BE2C (cell line): ENCODE measurements at places on chromosomes 4 and X.

DNA sequence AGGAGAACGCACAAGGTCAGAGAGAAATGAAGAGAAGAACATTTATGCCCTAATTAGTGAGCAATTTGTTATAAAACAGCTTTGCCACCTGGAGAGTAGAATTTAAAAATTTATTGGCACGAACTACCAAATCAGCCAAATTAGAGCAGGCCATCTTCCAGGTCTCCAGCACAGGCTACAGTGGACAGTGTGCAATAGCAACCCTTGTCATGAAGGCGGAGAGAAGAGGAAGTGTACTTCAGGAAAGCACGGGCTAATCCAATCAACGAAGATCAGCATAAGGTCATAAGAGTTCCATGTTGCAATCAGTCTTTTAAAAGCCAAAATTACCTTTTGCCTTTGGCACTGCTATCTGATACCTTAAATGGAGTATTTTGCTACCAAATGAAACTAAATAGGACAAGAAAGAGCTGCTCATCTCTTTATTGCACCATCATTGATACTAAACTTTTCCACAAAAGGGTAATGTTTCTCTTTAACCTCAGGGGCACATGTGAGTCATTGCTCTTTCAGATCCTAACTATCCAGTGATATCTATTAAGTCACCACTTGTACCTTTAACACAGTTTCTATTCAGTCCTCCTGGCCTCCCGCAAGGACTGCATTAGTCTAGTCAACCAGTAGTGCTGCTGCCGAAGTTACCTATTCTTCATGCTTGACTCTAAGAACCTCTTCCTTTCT is 19.9 kb downstream of the ANK2 start:
- no peak for DNase-seq

- no peak for DNase-seq
Measured at GRCh38 chrX:134562002-134562401, 96.3 kb downstream of the PLAC1 start.

DNA sequence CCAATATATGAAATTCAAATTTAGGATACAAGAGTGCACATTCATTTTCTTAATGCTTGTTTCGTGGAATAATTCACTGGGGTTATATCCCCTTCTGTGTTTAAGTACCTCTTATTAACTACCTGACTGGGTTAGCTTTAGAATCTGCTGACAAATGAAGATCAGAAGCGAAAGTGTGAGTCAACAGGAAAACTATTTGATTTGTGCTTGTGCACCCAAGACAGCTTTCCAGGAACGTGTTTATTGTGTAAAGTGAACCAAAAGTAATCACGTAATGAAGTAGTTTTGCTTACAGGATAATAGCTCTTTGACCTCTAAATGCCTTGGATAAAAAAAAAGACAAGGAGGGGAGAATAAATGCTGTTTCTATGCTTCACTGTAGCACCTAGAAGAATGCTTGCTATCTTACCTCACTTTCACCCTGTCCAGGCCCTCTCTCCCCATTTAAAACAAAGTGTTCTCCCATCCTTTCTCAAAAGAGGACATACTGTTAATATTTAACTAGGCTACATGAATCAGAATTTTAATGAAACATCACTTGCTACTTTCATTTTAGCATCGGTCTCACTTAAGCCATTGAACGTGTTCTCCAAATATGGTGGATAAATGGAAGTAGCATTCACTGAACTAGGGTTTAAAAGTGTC is 141.9 kb downstream of the THOC2 start:
- DNase-seq: no peak

GRCh38 chrX:13374364-13374763 is 54.5 kb upstream of the ATXN3L start:
- DNase-seq: no peak

- DNase-seq: no peak
Measured at GRCh38 chr4:5199912-5200311, 148.6 kb downstream of the STK32B start.

GRCh38 chr4:185874516-185875230 is 62.7 kb upstream of the SORBS2 start:
- no peak for DNase-seq

DNA sequence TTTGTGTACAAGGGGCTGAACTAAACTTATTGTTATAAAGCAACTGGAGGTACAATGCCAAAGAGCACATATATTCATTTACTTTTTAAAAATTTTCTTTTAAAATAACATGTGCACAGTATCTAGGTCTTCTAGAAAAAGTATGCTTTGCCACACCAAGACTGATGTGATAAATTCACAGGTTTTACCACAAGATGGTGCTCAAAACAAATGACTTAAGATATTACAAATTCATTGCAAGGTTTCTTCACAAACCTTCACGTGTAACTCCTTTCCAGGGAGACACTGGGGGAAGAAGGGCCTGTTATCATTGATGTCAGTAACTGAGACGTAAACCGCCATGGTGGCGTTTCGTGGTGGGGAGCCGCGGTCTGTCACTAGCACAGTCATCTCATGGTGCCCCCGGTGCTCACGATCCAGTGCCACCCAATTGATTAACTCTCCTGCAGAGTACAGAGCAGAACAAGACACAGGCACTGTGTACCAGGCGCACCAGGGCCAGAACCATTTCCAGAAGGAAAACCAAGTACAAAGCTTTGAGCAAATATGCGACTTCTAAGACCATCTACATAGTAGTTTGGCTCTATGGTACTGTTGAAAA is 162.2 kb downstream of the DCHS2 start:
- DNase-seq: no peak

DNA sequence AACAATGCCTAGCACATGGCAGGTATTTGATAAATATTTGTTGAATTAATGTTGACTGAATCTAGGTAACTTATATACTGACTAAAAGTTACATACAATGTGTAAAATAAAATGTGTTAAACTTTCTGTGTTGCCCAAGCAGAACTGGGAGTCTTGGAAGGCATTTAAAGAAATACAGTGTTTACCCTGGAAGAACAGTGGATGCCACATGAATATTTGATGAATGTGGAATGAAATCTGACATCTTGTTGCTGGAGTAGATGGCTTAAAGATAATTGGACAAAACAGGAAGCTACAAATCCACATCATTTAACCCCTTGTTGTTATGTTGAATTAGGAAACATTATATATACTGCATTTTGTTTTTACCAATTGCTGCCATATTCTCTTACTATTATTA is 39.9 kb upstream of the SCOC start:
- no peak for DNase-seq

GRCh38 chrX:21493226-21493830 is 119.1 kb downstream of the CNKSR2 start:
- DNase-seq: peak; percentile 9

GRCh38 chrX:16472345-16472744 is 177.6 kb upstream of the S100G start:
- DNase-seq: no peak

DNA sequence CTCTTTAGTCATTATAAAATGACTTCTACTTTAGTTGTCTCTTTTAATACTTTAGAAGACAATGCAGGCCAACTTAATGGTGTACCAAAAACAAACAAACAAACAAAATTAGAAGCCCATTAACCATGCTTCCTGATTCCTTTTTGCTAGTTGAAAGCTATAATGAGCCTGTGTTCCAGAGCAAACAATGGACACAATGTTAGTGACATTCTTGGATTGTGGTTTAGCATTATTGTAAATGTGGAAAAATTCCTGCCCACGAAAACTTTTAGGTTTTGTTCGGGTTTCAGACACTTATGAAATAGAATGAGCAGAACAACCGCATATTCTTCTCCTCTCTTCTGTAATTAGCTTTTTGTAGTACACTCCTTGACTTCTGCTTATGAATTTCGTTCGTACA is 1682.7 kb upstream of the PCDH7 start:
- no peak for DNase-seq

DNA sequence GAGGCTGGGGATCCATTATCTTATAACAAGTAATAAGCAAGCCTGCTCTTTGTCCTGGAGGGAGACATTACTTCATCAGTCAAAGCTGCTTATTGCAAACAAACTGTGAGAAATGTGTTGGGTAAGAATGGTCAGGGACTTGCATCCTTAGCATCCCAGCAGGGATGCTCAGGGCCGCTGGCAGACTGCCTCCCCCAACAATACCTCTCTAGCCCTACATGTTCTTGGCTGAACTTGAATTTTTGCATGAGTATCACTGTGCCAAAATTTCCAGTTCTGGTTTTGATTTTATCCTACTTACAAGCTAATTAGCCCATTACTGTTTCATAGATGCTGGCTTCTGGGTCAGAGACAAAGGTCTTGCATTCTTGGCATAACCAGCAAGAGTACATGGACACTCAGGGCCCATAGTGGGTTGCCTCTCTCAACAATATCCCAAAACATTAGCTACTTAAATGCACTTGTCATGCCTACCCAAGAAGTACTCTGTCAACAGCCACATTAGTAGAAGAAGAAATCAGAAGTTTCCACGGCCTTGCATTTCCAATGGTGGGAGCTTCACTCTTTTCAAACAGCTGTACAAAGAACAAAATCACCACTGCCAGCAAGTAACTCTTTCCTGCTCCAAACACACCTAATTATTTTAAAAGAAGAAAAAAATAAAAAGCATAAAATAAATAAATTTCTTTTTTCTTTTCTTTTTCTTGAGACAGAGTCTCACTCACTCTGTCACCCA is 41.9 kb upstream of the NEUROG2 start:
- no peak for DNase-seq

DNA sequence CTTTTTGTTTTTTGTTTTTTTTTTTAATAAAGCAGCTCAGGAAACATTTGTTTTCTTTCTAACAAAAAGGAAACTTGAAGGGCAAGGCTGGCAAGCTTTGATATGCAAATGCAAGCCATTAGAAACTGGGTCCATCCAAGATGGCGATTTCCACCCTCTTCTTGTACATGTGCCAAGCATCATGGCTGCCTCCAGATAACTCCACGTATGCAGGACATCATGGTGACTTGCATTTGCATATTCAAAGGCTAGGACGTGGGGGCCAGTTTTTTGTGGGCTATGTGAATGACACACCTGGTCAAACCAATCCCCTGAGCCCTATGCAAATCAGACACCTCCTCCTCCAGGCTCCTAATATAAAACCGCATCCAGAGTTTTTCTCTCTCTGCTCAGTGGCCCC is 692.6 kb downstream of the FAM133A start:
- DNase-seq: no peak

DNA sequence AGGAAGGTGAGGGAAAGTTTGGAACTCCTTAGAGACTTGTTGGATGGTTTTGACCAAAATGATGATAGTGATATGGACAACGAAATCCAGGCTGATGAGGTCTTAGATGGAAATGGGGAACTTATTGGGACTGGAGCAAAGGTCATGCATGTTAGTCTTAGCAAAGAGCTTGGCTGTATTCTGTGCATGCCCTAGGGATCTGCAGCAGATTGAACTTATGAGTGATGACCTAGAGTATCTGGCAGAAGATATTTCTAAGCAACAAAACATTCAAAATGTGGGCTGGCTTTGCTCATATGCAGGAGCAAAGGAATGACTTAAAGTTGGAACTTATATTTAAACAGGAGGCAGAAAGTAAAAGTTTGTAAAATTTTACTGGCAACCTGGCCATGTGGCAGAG is 489.3 kb upstream of the DIPK2B start:
- DNase-seq: no peak

DNA sequence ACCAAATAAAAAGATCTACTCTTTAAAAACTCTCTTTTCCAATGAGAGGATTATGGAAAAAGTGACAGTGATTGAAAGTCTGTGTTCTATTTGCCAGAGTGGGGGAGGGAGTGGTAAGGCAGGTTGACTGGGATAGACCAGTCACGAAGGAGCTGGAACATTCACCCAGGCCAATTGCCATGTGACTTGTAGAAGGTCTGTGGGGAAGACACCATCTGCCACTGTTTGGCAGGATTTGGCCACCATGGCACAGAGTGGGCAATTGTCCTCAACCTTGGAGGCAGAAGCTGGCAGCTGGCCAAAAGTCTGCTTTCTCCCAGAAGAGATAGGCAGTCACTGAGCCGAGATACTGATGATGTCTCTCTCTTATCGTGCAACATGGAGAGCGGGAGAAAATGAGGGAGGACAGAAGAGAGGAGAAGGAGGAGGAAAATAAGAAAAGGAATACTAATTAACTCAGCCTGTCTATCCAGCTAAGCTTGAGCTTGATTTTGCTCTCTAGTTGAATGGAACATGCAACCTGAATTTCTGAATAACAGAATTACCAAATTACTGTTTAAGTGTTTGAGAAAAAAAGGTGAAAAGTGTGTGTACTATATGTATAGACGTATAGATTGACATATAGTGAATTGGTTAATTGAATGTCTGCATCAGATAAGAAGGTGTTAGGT is 267.1 kb downstream of the ARHGAP24 start:
- peak; percentile 92 for DNase-seq

DNA sequence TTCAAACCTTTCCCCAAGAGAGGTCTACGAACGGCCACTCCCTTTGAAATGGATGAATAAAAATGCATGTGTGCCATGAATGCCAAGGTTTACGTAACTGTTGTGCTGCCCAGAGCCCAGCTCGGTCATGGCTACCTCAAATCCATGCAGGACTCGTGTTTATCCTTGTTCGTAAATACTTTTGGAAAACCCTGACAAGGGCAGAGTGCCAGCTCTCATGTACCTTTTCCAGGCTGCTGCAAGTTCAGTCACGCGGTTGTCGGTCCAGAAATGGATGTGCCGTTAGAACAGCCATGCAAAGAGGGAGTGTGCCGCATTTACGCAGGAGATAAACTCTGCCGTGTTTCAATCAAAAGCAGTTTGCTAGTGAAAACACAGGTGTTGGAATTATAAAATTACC is 123.4 kb downstream of the AMELX start:
- no peak for DNase-seq

GRCh38 chrX:2967998-2968909 is 38.1 kb upstream of the ARSH start:
- DNase-seq: no peak

DNA sequence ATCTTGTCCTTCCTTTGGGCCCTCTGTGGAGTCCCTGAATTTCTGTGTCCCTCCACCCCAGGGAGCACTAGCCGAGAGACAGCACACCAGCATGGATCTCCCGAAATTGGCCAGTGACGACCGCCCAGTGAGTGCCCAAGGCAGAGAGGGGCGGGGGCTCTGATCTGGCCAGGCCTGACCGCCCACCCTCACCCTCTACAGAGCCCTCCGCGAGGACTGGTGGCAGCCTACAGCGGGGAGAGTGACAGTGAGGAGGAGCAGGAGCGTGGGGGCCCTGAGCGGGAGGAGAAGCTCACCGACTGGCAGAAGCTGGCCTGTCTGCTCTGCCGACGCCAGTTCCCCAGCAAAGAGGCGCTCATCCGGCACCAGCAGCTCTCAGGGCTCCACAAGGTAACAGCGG is 8.4 kb upstream of the UBA1 start:
- DNase-seq: no peak

GRCh38 chr4:139567159-139567870 is 11.3 kb upstream of the SETD7 start:
- no peak for DNase-seq

DNA sequence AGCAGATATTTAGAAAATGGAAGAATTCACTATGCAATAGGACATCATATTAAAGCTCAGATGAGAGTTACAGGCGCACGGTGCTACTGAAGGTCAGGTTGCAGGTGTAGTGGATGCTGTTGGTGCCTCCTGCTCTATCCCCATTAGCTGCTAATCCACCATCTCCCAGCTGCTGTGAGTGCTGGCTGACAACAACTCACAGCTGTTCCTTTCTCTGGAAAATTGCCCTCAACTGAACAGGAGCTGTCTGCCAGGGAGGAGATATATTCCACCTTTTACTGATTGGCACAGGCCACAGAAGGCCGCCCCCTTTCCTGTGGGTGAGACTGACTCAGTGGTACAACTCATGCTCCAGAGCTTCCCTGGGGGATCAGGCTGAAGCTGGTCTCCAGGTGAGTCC is 48.7 kb downstream of the UCHL1 start:
- no peak for DNase-seq

- no peak for DNase-seq
Measured at GRCh38 chr4:19151684-19152083, 1100.0 kb upstream of the SLIT2 start.

- no peak for DNase-seq
Measured at GRCh38 chr4:174012135-174012885, 271.2 kb downstream of the FBXO8 start.
